ENCODE measurements at places on chromosomes 2 and 18. TPM values are rescaled to one million over a fixed set of nuclear protein-coding genes. Genes with fewer than 3 reads are reported as not detected.

DNA sequence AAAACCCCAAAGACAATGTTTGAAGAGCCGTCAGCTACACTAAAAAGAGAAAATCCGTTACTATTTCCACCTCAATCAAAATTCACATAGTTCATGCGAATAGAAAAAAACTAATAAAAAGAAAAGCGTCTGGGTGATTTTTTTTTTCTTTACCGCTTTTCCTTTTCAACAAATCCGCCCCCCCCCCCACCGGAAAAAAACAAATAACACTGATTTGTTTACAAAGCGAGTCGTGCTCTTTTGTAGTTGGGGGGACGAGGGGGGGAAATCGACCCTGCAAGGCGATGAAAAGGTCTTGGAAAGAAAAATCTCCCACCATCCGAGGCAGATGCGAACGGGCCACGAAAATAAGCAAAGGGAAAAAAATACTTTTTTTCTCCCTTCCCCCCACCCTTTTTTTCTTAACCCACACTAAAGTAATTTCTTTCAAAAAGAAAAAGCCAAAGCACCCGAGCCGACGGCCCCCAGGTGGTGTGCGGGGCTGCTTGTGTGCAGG is 638 bp downstream of the ZNF521 start:
- no peak for DNase-seq

Gene ARHGAP28
- polyA plus RNA-seq = 2.9 TPM

Gene MYOM1
- polyA plus RNA-seq = 0.27 TPM

GRCh38 chr2:34652636-34653035 is 1053.5 kb upstream of the FAM98A start:
- DNase-seq = peak; percentile 48

GRCh38 chr2:225379856-225380255 is 19.7 kb upstream of the NYAP2 start:
- no peak for DNase-seq

GRCh38 chr2:108589781-108590180 is 55.5 kb downstream of the LIMS1 start:
- DNase-seq = no peak

- DNase-seq = no peak
Observed at GRCh38 chr2:99825630-99826029, 316.8 kb downstream of the AFF3 start.

DNA sequence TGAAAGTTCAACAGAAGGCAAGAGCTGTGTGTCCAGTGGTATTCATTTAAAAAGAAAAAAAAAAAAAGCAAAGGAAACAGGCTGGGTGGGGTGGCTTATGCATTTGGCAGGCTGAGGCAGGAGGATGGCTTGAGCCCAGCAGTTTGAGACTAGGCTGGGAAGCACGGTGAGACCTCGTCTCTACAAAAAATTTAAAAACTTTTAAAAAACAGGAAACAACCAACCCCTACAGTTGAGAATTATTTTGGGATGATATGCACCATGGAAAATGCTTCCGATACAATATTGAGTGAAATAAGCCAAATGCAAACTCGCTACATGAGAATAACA is 31.2 kb downstream of the PTPN18 start:
- DNase-seq = no peak

Gene LIPG
- polyA plus RNA-seq = 4.9 TPM

- no peak for DNase-seq
Observed at GRCh38 chr2:71930049-71930681, 217.5 kb downstream of the CYP26B1 start.

Gene PARD3B
- polyA plus RNA-seq = 4.4 TPM

DNA sequence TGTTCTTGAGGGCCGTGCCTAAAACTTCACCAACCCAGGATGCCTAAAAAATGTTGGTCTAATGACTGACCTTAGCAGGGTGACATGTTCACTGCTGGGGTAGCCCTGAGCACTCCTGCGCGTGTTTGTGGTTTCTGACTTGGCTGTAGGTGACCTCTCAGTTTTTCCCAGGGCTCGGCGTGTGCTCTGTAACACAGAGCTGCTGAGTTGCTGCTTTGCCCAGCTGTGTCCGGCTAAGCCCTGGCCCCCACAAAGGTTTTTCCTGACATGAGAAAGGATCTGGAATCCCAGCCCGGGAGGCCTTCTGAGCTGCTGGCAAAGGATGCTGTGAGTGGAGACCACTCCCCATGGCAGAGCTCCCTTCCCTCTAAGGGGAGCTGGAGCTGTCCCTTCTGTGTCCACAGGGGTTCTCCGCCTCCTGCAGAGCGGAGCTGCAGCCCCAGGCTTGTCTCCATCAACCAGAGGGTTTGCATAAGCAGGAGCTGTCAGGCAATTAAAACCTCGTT is 52.7 kb downstream of the CRIM1 start:
- DNase-seq = peak; percentile 67

DNA sequence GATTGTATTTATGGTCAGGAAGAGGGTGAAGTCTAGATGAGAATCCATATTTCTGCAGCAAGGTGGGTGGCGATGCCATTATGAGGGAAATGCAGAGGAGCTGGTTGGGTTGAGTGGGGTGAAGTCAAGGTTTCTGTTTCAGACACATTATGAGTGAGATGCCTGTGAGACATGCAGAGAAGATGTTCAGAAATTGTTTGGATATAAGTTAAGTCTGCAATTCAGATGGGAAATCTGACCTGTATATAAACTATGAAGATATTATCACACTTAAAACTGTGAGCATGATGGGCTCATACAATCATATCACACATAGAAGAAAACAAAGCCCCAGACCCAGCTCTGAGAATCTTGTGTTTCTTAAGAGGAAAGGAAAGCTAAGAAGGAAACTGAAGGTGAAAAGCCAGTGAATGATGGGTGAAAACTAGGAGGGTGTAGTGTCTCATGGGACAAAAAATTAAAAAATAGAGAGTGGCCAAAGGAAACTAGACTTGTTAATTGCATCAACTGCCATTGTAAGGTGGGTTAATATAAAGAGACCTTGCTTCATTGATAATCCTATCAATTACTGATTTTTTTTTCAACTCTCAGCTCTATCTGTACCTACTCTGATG is 14.2 kb downstream of the GALNT5 start:
- no peak for DNase-seq

Gene RTP5
- not detected for polyA plus RNA-seq

Gene TMEM150A
- 21.4 TPM for polyA plus RNA-seq

DNA sequence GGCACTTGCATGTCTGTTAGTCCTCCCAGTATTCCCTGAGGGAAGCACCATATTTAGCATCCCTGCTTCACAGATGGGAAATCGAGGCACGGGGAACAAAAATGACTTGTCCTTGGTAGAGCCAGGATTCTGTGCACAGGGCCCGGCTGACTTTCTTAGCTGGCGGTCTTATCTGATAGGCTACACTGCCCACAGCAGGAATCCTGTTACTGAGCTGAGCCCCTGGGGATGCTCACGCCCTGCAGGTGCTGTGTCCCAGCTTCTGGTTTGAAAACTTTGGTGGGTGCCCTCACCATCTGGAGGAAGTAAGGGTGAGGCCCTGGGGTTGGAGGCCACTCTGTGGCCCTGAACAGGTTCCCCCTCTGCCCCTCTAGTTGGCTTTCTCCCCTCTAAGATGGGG is 68.4 kb upstream of the MCFD2 start:
- no peak for DNase-seq

Gene BBS5
- 0.36 TPM for polyA plus RNA-seq

Gene CRACDL
- 0.16 TPM for polyA plus RNA-seq

- DNase-seq = no peak
Observed at GRCh38 chr2:60899892-60900249, 18.5 kb downstream of the REL start.

Gene DQX1
- 0.32 TPM for polyA plus RNA-seq
